T47D (cell line): ENCODE measurements at places on chromosomes 12 and 14.

GRCh38 chr14:69487226-69487625 is 2.7 kb downstream of the PLEKHD1 start:
- DNase-seq: no peak

GRCh38 chr12:6235499-6235898 is 35.3 kb downstream of the CD9 start:
- DNase-seq: no peak

- DNase-seq: no peak
These were observed 50.3 kb downstream of the LMO3 start for GRCh38 chr12:16555630-16556029.

GRCh38 chr12:96193725-96194575 is at the start of gene ELK3:
TSS of gene ELK3 (plus strand) at chr12:96194375.
- peak; percentile 84 for DNase-seq

DNA sequence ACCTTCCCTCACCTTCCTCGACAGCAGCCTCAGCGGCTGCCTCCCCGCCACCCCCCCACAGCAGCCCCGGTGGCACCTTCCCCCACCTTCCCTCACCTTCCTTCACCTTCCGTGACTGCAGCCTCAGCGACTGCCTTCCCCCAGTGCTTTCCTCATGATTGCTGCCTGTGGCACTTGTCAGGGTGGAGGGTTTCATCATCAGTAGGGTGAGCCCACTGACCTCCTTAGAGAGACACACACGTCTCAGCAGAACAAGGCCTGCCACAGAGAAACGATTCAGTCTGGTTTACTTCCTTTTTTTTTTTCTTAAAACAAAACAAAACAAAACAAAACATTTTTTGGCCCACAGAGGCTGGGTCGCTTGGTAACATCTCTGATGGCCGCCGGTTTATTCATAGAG is 75.0 kb downstream of the EP400 start:
- no peak for DNase-seq
